ENCODE measurements at places on chromosomes 13 and 19. TPM values are rescaled to one million over a fixed set of nuclear protein-coding genes. Genes with fewer than 3 reads are reported as not detected.
A peak's percentile ranks its signal among the peaks of the same experiment; 100 is the strongest.

CEACAM8 gene
- total RNA-seq: not detected

KIR3DL2 gene
- 0.74 TPM for total RNA-seq

IGLON5 gene
- total RNA-seq: not detected

ZNF836 gene
- total RNA-seq: 22.4 TPM

PABPC3 gene
- 0.22 TPM for total RNA-seq

ZNF675 gene
- 22.1 TPM for total RNA-seq

ADM5 gene
- 1.7 TPM for total RNA-seq

SHFL gene
- total RNA-seq: 93.2 TPM

TIMM50 gene
- total RNA-seq: 45.3 TPM

DNA sequence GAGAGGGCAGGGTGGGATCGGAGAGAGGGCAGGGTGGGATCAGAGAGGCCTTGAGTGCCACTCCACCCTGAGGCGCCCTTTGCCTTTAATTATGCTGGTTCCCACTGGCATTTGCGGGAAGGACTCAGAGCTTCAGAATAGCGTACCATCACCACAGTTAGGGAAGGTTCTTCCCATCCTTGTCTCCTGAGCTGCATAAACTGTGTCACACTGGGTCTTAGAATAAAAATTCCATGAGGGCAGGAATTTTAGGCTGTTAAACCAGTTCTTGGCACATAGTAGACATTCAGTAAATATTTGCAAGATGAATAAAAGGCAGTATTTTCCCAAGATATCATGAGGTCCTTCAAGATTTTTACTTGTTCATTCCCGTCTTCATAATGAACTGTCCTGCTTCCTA lies 24.4 kb downstream of the PPP2R1A start:
- DNase-seq: no peak

DNA sequence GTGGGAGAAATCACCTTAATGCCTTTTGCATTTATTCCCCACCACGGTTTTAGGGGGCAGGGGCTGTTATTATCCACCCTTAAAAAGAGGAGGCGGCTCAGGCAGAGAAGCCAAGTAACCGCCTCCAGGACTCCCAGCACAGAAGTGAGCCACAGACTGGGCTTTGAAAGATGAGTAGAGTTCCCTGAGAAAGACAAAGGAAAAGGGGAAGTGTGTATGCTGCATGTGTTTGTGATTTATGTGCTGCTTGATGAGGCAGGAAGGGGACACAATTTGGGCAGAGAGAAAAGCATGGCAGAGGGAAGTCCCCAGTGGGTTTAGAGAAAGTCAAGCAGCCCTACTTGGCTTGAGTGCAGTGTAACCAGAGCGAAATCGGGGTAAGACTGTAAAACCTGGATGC lies 85.0 kb downstream of the DOCK9 start:
- DNase-seq: no peak

- peak; percentile 57 for DNase-seq
Measured at GRCh38 chr19:50486823-50487515, 10.3 kb upstream of the GARIN5A start.

DNA sequence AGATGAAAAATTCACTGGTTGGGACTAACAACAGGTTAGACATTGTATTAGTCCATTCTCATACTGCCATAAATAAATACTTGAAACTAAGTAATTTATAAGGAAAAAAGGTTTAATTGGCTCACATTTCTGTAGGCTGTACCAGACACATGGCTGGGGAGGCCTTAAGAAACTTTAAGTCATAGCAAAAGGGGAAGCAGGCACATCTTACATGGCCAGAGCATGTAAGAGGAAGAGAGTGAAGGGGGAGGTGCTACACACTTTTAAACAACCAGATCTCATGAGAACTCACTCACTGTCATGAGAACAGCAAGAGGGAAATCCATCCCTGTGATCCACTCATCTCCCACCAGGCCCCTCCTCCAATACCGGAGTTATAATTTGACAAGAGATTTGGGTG lies 125.9 kb downstream of the SUCLA2 start:
- DNase-seq: no peak

DNA sequence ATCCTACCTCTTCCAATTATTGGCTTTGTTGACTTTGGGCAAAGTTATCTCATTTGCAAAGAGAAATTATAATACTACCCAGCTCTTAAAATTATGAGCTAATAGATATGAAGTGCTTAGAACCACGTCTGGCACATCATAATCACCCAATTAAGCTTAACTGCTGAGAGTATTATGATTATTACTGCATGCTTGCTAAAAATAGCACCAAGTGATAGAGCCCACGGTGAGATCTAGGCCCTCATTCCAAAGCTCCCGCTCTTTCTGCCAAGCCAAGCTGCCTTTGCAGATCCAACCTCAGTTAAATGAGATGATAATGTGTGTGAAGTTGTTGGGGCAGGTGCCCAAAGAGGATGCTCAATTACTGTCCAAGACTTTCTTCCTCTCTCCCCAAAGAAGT lies 6.5 kb upstream of the EDDM13 start:
- DNase-seq: no peak

DNA sequence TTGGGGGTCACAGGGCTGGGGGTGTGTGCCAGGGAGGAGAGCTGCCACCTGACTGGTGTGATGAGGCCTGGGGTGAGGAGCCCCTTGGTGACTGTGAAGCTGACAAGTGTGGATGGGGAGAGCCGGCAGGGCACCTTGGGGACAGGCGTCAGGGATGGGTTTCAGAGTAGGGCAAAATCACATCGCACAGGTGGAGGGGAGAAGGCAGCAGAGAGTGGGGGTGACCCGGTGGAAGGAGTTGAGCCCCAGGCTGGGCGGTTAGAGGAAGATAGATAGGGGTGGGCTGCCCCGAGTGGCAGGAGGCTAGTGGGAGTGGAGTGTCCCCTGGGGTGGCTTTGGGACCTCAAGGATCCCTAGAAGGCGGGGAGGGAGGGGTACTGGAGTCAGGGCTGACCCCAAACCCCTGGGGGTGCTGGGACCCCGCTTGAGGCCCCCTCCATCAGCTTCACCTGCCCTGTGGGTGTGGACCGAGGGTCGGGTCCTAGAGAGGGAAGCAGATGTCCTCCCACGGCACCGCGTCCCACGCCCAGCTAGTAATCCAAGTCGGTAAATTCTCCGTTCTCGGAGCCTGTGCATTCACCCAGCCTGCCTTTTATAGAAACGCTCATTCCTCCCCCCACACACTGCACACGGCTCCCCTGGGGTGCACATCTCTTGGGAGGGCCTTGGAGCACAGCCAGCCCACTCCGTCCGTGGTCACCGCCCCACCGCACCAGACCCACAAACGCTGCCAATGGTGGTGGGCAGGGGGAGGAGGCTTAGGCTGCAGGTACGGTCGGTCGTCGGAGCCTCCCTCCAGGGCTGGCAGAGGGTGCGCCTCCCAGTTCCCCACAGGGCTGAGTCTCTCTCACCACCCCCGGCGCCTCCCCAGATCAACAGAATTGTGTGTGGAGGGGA lies 2.4 kb downstream of the CTXN1 start:
- DNase-seq: no peak

GRCh38 chr13:31380715-31381114 lies 180.9 kb downstream of the B3GLCT start:
- no peak for DNase-seq

DNA sequence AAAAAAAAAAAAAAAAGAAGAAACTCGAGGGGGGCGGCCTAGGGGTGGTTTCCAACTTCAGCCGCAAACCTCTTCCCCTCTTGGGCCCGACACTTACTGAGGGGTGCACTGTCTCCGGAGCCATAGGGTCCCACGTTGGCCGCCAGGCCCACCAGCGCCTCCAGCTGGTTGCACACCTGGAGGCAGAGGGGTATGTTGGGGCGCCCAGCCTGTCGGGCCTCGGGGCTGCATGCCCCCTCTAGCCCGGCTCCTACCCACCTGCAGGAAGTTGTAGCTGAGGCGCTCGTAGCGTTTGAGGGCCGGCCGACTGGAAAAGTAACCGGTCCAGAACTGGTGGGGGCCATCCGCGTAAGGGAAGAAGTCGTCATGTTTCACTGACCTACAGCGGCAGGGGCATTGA lies 8.6 kb downstream of the MAN2B1 start:
- no peak for DNase-seq

DNA sequence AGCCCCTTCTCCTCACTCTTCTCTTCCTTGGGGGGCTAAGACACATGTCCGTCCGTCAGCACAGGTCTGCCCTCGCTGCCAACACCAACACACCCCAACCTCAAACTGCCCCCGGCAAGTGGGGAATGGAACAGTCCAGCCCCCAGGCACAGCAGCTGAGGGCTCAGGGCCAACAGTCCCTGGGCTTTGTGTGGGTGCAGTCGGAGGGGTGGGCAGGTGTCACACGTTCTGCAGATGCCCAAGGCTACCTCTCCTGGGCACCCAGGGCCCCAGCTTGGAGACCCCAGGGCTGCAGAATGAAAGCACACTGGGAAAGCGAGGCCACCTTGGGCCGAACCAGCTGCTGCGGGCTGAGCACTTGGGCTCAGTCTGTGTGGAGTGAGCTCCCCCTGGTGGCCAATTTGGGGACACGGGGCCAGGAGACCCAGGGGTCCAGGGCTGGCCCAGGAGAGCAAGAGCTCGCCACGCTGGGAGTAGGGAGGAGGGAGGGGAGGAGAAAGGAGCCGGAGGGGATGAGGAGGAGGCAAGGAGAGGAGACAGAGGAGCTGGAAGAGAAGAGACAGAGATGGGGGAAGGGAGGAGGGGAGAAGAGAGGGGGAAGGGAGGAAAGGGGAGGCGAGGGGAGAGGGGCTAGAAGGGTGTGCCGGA lies 14.0 kb upstream of the ATP8B3 start:
- peak; percentile 66 for DNase-seq

GRCh38 chr13:95676105-95676761 lies 706 bp upstream of the DNAJC3 start:
- DNase-seq: peak; percentile 68

DNA sequence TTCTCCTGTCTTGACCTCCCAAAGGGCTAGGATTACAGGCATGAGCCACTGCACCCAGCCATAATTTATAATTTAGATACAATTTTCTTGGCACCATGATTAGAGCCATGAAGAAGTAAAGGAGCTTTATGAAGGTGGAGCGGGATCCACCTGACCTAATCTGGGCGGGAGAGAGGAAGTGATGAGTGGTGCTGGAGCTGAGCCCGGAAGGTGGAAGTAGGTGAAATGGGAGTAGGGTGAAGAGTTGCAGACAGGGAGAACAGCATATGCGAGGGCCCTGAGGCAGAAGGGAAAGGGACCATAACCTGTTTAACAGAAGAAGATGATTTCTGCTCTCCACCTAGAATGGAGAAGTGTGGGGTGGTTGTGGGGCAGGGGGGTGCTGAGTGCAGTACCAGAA lies 4.2 kb downstream of the BLOC1S3 start:
- no peak for DNase-seq

DNA sequence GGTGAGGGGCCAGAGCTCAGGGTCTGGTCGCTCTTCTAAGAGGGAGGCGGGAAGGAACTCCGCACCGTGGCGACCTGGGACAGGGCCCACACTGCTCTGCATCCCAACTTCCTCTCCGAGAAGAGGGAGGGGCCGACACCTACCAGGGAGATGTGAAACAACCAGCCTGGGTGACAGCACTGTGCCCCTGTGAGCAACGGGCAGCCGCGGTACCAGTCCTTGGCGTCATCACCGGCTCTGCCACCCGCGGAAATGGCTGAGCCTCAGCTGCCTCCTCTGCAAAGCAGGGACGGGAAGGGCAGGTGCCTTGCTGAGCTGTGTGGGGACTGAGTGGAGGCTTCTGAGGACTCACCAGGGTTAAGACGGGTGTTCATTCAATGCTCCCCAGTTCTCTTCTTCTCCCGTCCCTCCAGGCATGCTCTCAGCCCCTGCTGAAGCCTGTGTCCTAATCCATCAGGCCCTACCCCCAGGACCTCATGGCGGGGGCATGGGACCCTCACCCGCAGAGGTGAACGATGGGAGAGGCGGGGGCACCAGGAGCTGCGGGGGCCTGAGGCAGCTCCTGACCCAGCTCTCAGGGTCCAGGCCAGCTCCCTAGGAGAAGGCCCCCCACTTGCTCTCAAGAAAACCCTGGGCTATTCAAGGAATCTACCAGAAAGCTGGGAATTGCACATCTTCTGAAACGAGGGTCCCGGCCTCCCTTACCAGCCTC lies 9.3 kb downstream of the ZNF787 start:
- peak; percentile 68 for DNase-seq

- DNase-seq: no peak
Measured at GRCh38 chr13:113902986-113903775, 39.3 kb upstream of the GAS6 start.

DNA sequence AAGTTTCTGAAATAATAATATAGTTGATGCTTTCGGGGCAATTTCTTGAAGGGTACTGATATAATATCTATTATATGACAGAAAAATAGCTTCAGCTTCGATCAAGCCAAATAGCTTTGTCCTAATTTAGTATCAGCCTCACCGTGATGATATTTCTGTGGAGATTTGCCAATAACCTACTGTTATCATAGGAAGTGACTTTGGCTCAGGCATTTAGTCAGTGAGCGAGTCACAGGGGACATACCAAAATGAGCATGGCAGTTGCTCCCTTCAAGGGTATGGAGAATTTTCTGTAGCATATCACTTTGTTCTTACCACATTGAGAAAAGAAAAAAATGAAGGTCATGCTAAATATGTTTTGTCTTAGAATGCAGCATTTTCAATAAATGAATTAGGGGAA lies 767.6 kb upstream of the SLITRK1 start:
- no peak for DNase-seq

DNA sequence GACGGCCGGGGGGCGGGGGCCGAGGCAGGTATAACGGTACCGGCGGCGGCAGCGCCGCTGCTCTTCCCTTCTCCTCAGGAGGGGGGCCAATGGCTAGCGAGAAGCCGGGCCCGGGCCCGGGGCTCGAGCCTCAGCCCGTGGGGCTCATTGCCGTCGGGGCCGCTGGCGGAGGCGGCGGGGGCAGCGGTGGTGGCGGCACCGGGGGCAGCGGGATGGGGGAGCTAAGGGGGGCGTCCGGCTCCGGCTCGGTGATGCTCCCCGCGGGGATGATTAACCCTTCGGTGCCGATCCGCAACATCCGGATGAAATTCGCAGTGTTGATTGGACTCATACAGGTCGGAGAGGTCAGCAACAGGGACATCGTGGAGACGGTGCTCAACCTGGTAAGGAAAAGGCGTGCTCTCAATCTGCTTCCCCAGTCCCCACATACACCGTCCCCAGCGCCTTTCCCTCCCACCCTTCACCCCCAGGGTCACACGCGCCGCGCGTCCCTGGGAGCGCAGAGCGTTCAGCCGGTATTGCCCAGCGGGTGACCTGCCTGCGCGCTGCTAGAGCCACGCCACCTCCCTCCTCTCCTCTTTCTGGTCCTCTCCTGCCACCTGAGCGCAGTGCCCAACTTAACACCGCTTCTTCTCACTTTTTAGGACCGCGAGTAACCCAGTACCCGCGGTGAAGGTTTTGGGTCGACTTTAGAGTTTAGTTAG lies 814 bp downstream of the NBEA start:
- DNase-seq: peak; percentile 2

GRCh38 chr13:21823949-21824348 lies 153.1 kb downstream of the FGF9 start:
- DNase-seq: no peak

- peak; percentile 11 for DNase-seq
Measured at GRCh38 chr13:72782717-72783116, 784 bp downstream of the PIBF1 start.

- no peak for DNase-seq
Measured at GRCh38 chr13:106804991-106805390, 237.1 kb upstream of the ARGLU1 start.

GRCh38 chr13:18951412-18951811 lies 230.2 kb downstream of the TUBA3C start:
- DNase-seq: no peak

- no peak for DNase-seq
Measured at GRCh38 chr19:2885736-2886135, 15.0 kb upstream of the ZNF57 start.
